ENCODE measurements at places on chromosomes 3 and 15.

- no peak for DNase-seq
Observed at GRCh38 chr3:39142067-39142466, 11.3 kb downstream of the CSRNP1 start.

DNA sequence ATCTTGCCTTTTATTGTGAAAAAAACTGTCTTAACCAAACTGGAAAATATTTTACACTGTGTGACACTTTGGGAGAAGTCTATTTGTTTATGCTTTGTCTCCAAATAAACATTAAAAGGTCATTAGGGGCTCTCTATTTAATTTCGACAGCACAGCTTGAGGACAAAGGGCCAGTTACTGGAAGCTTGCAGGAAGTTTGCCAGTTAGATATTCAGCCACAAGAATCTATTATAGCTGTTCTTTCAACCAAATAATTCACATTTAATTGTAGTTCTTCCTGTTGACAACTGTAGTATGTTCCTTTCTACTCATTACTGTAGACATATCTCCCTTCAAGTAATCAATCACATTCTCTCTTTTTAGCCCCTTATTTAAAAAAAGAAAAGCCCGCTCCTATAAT is 6.1 kb downstream of the CP start:
- peak; percentile 72 for DNase-seq

DNA sequence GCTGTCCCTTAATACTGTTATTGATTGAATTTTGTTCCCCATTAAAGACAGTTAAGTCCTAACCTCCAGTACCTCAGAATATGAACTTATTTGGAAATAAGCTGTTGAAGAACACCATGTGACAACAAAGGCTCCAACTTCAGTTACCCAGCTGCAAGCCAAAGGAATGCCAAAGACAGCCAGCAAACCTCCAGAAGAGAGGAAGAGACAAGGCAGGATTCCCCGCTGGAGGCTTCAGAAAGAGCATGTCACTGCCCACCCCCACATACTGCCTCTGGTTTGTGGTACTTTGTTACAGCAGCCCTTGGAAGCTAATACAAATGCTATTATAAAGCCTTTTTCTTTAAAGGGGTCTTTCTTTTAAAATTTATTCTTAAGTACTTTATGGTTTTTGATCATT is 18.4 kb upstream of the NEK10 start:
- no peak for DNase-seq

GRCh38 chr3:37935756-37936666 is 54.6 kb upstream of the VILL start:
- DNase-seq, result no peak

DNA sequence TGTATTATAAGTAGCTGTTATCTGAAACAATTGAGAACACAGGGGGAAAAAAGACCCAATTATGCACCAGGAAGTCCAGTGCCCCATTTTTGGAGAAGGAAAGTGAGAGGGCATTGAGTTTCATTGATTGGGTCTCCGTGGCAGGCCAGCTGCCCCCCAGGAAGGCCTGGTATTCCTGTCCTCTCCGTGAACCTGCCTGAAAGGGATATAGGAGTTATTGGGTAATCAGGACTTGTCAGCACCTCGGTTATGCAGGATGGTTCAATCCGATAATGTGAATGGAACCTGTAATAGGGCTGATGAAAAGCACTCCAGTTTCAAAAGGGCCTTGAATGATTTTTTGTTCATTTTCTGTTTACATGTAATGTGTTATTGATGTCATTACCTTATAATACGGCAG is 122.0 kb upstream of the RARB start:
- no peak for DNase-seq

- no peak for DNase-seq
Observed at GRCh38 chr3:59566481-59566975, 516.7 kb upstream of the CFAP20DC start.

GRCh38 chr3:148735597-148735996 is 37.9 kb downstream of the AGTR1 start:
- DNase-seq, result no peak

GRCh38 chr3:3714572-3714971 is 84.7 kb upstream of the LRRN1 start:
- no peak for DNase-seq

GRCh38 chr3:157763644-157764043 is 260.4 kb upstream of the VEPH1 start:
- no peak for DNase-seq

DNA sequence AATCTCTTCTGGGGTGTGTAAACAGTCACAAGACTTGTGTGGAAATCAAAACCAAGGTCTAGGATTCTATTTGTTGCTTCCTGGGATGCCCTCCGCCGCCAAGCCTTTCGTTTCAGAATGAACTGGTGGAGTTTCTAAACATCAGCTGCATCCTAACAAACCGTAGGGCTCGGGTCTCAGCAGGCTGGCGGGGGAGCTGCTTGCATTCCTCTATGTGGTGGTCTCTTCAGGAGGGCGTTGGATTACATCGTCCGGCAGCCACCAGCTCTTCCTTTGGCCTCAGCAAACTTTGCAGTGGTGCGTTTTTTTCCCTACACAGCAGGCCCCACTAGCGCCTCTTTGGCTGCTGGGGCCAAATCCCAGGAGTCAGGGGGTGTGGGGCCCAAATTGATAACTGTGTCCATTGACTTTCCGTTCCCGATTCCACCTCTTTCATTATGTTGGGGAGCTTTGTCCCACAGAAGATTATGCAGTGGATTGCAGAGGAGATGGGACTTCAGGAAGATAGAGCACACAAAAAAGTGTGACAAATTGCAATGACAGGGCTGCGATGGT is 390.0 kb upstream of the NR2F2 start:
- DNase-seq, result no peak

GRCh38 chr15:33419701-33420100 is 108.9 kb downstream of the RYR3 start:
- DNase-seq, result no peak

GRCh38 chr3:119747357-119747756 is 34.5 kb upstream of the NR1I2 start:
- DNase-seq, result no peak

DNA sequence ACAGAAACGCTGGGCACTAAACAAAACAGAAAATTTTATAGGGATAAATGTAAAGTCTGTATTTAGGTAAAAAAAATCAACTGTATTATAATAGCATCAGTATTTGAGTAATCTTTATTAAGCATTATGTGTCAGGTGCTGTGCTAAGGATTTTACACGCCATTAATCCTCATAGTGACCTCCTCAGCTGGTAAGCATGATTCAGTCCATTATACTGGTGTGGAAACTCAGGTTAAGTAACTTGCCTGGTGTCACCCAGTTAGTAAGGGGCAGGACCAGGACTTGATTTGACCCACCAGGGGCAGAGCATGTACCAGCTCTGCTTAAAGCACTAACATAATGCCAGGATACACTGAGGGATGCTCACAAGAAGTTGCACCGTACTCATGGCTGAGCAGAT is 4.8 kb downstream of the MYO5C start:
- DNase-seq, result no peak

DNA sequence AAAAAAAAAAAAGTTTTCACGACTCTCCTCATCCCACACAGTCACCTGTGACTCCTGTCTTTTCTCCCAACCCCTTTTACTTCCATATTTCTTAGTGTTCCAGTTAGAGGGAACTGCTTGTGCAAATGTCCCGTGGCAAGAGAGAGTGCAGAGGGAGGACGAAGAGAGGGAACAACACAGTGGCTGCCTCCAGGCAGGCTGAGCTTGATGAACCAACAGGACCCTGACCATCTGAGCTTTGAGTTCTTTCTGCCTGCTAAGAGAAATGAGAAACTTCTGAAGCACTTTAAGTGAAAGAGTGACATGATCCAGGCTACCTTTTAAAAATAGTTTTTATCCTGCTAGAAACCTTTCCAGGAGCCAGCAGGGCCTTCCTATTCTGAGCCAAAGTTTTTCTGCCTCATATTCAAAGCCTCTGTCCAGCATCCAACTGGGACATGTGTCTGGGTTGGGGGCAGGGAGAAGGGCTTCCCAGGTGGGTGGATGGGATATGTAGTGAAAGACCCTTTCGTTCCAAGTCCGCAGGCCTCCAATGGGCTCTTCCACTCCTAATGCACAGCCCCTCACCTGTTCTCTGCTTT is 239.9 kb downstream of the OPA1 start:
- no peak for DNase-seq

DNA sequence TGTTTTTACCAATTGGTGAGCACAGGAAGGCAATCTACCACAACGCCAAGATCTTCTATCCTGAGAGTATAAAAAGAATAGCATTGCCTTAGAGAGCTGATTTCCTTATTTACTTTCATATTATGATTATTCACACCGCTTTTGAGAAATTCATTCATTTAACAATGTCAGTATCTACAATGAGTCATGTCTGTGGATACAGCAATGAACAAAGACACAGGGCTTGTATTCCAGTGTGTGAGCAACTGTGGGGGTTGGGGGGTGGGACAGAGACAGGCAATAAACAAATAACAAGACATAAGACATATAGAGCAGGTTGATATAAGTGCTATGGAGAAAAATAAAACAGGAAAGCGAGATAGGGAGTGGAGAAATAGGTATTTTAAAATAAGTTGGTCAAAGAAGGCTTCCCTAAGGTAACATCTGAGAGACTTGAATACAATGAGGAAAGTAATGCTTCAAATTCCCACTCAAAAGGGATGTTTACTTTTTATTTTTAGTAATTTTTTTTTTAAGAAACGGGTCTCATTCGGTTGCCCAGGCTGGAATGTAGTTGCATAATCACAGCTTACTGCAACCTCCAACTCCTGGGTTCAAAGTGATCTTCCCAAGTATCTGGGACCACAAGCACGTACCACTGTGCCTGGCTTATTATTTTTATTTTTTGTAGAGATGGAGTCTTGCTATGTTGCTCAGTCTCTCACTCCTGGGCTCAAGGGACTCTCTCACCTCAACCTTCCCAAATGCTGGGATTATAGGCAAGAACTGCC is 45.7 kb downstream of the PGBD4 start:
- DNase-seq, result no peak

GRCh38 chr3:4460334-4460733 is 6.7 kb downstream of the SUMF1 start:
- no peak for DNase-seq

DNA sequence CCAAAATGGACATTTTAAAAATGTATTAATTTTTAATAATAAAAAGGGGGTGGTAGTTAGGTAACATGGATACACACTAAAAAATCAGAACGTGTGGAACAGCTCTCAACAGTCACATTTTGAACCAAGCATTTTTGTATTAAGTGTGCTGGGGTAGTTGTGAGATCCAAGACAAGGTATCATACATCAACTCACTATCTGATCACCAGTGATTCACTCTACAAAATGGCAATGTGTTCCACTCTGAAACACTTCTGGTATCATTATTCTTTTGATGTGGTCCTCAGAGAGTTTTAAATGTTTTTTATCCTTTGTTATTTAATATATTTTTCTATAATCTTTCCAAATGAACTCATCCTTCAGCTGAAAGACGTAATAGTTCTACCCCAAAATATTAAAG is 5.4 kb downstream of the HACL1 start:
- no peak for DNase-seq

DNA sequence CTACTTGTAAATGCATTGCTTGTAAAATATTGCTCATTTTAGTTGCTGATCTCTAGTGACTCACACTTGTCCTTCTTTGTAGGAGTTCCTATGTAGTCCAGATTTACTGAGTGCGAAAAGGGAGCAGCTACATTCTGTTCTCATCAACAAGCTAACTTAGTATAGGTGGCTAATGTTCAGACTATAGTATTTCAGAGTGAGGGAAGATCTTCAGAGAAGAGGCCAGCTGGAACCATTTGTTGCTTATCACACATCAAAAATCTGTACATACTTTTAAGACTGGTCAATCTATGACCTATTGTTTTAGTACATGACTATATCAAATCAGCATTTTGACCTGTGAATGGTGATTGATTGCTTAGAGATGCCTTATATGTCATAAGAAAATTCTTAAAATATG is 71.3 kb upstream of the THSD4 start:
- DNase-seq, result no peak

GRCh38 chr15:63088533-63089245 is 33.0 kb upstream of the LACTB start:
- DNase-seq, result no peak

- no peak for DNase-seq
Observed at GRCh38 chr3:86782286-86782685, 208.7 kb downstream of the VGLL3 start.

DNA sequence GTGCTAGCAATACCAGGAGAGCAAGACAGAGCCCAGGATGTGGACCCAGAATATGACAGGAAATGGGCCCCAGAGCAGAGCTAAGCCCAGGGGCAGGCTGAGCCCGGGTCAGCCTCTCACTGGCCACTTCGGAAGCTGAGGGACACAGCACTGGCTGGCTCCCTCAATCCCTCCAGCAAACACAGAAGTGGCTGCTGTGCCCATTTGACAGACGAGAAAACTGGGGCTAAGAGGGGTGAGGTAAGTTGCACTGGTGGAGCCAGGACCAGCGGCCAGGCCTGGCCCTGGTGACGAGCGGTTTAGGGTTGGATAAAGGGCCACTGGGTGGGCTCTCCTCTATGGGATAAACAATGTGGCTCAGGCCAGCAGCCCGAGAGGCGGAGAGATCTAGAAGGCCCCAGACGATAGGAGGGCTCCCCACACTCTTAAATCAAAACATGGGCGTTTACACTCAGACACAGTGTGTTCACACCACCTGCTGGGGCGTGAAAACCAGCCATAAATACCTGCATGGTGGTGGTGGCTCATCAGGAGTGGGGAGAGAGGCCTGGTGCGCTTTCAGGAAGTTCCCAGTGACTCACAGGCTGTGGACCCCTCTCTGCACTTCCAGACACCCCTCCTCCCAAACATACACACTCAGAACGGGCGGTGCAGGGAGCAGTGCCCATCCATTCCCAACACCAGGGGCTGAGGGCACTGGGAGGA is 12.0 kb upstream of the LINGO1 start:
- DNase-seq, result no peak

- DNase-seq, result no peak
Observed at GRCh38 chr15:85124173-85124572, 142.5 kb downstream of the PDE8A start.

DNA sequence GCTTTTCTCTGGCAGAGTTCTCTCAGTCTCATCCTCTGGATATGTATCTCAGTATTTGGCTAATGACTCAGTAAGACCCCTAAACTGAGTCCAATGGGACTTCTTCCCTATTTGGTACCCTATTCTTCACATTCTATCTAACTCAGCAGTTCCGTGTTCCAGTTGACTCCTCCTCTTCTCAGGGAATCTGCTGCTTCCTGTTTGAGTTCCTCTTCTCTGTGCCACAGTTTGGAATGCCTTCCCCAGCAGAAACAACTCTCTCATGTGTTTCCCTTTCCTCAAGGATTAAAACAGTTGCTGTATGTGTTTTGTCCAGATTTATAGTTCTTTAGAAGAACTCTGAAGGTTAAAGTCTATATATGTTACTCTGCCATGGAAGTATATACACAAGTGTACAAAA is 344.0 kb upstream of the RARB start:
- no peak for DNase-seq
